Putamen (tissue), 1 donor: ENCODE measurements at places on chromosomes 13 and 19.

- DNase-seq: no peak
Measured at GRCh38 chr19:46859637-46860124, 1.1 kb upstream of the ARHGAP35 start.

GRCh38 chr13:76455960-76456359 is 430.2 kb downstream of the KCTD12 start:
- DNase-seq: no peak

- DNase-seq: no peak
Measured at GRCh38 chr13:66528944-66529576, 701.1 kb downstream of the PCDH9 start.

DNA sequence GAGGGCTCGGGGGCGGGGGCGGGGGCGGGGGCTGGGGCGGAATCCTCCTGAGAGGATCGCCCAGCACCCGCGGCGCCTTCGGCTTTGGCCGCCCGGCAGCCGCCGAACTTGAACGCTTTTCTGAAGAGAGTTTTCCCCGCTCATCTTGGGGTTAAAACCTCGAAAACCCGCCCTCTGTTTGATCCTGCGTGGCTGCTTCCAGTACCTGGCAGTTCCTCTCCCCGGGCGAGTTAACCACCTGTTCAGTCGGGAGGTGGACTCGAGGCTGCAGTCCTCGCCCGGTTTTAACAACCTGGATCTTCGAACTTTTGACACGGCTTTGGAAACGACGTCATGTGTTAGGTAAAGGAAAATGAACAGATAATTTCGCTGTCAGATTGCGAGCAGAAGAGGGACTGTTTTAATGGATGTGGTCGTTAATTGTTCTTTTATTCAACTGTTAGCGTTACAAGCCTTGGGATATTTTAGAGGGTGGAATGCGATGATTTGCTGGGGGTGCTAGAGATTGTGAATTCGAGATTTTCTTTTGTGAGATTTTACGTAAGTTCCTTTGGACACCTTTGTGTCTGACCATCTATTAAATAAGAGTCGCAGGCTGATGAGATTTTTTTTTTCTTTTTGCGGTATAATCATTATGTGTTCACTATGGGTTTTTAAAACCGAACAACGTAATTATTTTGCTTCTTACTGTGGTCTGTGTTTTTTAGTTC is 1.0 kb downstream of the FNDC3A start:
- peak; percentile 71 for DNase-seq

DNA sequence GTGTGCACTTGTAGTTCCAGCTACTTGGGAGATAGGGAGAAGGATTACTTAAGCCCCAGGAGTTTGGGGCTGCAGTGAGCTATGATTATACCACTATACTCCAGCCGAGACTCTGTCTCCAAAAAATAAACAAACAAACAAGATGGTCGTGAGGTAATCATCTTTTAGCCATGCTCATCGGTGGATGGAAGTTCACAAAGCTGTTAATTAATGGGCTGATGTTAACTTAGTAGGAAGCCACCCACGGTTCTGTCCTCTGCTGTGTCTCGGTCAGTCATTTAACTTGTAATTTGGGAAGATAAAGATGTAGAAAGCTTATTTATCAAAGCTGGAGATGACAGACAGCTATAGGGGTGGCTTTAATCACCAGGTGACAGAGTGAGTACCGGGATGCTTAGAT is 64.9 kb downstream of the ARHGEF18 start:
- DNase-seq: no peak

GRCh38 chr13:84192125-84192524 is 309.9 kb upstream of the SLITRK1 start:
- no peak for DNase-seq

DNA sequence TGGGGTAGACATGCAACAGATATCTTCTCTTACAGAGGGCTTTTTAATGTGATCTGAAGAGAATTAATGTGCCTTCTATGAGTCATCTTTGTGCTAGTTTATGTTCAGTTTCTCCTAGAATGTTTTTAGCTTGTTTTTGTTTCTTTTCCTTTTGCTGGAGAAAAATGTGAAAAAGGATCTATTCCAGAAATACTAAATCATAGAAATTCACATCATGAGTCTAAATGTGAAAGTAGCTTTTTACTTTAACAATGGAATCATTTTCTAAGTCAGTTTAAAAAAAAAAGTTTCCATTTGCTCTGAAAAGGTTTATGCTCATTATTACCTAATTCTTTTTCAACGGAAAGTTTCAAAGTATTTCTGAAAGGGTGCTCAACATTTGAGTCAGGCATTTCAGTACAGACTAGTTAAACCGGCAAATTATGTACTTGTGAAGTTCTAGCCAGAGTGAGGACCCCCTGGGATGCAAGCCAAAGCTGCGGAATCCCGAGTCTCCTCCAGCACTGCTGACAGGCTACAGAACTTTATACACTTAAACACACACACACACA is 72.9 kb downstream of the SPATA13 start:
- DNase-seq: no peak

GRCh38 chr13:32472194-32472621 is 44.3 kb upstream of the N4BP2L1 start:
- DNase-seq: peak; percentile 18

- DNase-seq: peak; percentile 25
Measured at GRCh38 chr19:19817357-19817756, 4.2 kb downstream of the ZNF506 start.

- no peak for DNase-seq
Measured at GRCh38 chr19:50909240-50910070, 1.7 kb downstream of the KLK4 start.

- DNase-seq: no peak
Measured at GRCh38 chr13:31769575-31769974, 30.2 kb downstream of the RXFP2 start.

DNA sequence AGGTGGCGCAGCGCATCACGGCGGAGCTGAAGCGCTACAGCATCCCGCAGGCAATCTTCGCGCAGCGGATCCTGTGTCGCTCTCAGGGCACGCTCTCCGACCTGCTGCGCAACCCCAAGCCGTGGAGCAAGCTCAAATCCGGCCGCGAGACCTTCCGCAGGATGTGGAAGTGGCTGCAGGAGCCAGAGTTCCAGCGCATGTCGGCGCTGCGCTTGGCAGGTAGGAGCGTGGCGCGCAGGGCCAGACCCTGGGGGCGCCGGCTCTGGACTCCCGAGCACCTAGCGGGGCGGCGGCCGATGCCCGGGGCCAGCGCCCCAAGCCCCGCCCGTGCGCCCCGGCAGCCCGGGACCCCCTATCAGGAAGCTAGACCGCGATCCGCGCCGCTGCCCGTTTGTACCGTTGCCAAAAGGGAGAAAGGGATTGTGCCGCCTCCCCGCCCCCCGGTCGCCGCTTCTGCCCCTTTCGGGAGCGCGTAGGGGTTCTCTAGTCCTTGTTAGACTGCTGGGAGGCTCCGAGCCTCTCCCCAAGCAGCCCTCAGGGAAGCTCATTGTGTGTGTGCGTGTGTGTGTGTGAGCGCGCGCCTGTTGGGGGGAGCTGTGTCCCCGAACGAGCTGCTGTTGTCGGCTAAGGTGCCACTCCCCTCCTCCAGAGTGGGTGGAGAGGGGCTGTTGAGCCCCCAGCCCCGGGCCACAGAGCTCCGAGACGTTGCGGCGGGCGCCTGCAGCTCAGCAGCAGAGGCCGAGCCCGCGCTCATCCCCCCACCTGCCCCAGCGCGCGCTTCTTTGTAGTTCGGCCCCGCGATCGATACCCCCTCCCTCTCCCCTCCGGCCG is 1.5 kb downstream of the ONECUT3 start:
- DNase-seq: no peak
